ENCODE measurements at places on chromosomes 2 and 18. TPM values are rescaled to one million over a fixed set of nuclear protein-coding genes. Genes with fewer than 3 reads are reported as not detected.

The CRYGD gene
- total RNA-seq = not detected

The CSRNP3 gene
- 1.2 TPM for total RNA-seq

The HNMT gene
- 2.5 TPM for total RNA-seq

The CPLX4 gene
- not detected for total RNA-seq

The MARCO gene
- 0.80 TPM for total RNA-seq

The HMSD gene
- 2.0 TPM for total RNA-seq

The MYL12A gene
- 241 TPM for total RNA-seq

The FBXO15 gene
- total RNA-seq = 0.76 TPM

The ANKRD30B gene
- not detected for total RNA-seq

The SERPINB2 gene
- 139 TPM for total RNA-seq

The TMEM247 gene
- total RNA-seq = not detected

The TANC1 gene
- 23.8 TPM for total RNA-seq

The C2orf69 gene
- 7.7 TPM for total RNA-seq

DNA sequence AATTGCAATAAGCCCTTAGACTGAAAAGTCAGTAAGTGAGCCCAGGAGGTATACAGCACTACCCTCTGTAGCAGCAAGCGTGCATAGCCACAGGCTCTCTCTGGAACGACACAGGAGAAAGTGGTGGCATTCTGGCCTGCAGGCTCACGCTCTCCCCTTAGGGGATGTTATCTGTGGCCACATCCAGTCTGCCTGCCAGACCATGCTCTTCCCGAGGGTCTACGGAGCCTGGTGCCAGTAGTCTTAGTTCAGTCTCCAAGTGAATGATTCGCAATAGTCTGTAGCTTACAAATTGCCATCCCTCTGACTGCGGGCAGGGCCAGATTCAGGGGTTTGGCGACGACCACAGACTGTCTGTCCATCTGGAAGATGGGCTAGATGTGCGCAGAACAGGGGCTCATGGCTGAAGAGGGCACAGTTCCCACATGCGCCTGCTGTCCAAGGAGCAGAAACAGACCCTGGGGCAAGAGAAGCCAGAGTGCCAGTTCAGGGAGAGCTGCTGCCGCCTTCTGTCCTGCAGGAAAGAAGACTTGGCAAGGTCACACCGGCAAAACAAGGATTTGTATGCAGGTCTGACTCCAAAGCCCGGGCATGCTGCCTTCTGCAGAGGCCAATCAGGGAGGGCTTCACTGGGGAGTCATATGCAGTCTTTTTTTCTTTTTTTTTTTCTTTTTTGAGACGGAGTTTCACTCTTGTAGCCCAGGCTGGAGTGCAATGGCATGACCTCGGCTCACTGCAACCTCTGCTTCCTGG is 3.5 kb upstream of the KLF11 start:
- ATAC-seq = no peak

DNA sequence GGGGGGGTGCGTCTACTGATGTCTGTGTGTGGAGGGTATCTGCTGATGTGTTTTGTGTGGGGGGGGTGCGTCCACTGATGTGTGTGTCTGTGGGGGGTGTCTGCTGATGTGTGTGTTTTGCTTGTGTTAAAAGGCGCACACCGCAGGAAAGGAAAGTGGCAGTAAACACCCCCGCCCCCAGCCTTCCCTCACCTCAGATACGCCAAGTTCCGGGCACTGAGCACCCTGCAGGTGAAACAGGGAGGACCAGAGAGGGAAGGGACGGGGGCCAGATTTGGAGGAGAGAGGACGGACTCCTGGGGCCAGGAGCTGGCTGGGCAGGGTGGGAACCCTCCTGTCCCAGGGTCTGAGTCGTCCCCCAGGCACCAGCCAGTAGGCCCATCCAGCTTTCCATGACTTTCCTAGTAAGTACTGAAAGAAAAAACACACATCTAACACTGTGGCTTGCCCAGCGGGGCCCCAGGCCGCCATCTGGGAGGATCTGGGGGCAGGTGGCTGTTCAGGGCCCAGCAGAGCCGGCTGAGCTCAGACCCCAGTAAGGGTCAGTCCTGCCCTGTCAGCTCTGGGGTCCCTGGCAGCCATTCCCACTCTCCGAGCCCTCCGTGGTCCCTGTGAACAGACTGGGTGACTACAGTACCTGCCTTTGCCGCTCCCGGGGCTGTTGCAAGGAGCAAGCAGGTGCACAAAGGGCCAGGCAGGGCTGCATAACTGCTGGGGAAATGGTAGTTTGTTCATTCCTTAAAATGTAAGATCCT is 126.9 kb downstream of the NFATC1 start:
- ATAC-seq = no peak

GRCh38 chr2:174959787-174960186 is 45.4 kb downstream of the CHN1 start:
- ATAC-seq = no peak

DNA sequence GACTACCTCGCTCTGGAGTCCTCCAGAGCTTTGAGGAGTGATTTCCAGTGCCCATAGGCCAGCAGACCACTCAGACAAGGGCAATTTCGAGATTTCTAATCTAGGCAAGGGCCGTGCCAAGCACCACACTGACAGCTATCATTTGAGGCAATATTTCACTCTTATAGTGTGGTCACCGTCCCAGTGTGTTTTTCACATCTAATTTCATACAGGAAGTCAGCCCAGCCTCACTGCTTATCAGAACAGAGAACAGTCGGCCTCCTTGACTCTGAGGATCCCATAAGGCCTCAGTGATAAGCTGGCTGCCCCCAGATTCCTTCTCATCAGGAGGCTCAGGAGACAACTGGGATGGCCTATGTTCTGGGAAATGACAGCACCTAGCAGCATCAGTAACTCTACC is 581 bp downstream of the CAPN14 start:
- no peak for ATAC-seq

- no peak for ATAC-seq
Observed at GRCh38 chr2:19225126-19225525, 133.3 kb downstream of the OSR1 start.

GRCh38 chr2:237600205-237600846 is 9.8 kb upstream of the RAB17 start:
- peak; percentile 40 for ATAC-seq

DNA sequence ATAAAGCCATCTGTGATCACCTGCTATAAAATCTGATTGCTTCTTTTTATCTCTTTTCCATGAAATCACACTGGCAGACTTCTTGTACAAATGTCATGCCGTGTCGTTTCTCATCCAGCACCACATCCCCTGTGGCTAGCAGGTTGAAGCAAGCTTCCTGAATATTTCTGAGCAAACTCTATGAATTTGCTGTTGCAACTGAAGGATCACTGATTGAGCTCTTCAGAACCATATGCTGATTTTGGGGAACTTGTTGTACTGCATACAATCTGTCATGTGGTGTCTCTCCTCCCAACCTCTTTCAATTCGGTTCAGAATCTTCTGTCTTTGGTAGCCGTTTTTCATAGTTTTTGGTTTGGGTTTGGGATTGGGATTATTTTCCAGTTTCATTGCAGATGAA is 57.7 kb upstream of the RBMS1 start:
- ATAC-seq = no peak

GRCh38 chr2:39938035-39938835 is 159.2 kb upstream of the THUMPD2 start:
- no peak for ATAC-seq

GRCh38 chr2:43391878-43392215 is 165.4 kb upstream of the ZFP36L2 start:
- no peak for ATAC-seq

GRCh38 chr2:234725528-234726264 is 226.1 kb upstream of the SH3BP4 start:
- ATAC-seq = no peak

GRCh38 chr2:71456617-71457016 is 3.3 kb downstream of the DYSF start:
- ATAC-seq = no peak

DNA sequence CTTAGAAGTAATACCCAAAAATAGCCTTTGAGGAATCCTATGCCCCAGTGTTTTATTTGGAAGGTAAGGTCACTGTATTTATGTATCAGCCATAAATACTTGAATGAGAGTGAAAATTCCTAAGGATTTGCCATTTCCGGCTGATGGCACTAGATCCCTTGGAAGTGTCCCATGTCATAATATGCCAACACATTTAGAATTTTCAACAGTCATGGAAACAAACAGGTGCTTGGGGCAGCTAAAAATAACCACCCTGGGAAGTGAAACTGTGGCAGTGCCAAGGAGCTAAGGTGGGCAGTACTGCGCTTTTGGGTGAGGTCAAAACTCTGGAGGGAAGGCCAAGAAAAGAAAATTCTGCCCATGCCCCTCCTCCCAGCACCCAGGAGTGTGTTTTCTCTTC is 80.2 kb downstream of the TCF7L1 start:
- no peak for ATAC-seq

DNA sequence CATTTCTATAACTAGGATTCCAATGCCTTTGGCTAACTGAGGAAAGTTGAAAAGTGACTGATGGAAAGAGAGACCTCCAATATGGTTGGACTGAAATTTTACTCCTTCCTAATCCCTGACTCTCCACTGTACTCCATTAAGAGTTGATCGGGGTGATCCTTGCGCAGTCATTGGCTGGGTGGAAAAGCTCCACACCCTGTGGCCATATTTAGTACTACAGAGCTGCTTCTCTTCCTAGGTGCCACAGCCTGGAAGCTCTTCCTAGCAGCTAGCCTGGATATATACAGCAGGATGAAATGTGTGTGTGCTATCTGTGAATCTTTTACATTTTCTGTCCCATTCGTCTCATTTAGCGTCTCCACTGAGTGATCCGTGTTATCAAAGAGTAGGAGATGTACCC is 71.2 kb downstream of the MEP1B start:
- ATAC-seq = peak; percentile 29

- peak; percentile 90 for ATAC-seq
Observed at GRCh38 chr2:84052043-84052442, 407.0 kb downstream of the SUCLG1 start.

GRCh38 chr2:3951131-3951954 is 248.0 kb downstream of the DCDC2C start:
- ATAC-seq = peak; percentile 28

- no peak for ATAC-seq
Observed at GRCh38 chr18:57075716-57076400, 71.0 kb upstream of the BOD1L2 start.

DNA sequence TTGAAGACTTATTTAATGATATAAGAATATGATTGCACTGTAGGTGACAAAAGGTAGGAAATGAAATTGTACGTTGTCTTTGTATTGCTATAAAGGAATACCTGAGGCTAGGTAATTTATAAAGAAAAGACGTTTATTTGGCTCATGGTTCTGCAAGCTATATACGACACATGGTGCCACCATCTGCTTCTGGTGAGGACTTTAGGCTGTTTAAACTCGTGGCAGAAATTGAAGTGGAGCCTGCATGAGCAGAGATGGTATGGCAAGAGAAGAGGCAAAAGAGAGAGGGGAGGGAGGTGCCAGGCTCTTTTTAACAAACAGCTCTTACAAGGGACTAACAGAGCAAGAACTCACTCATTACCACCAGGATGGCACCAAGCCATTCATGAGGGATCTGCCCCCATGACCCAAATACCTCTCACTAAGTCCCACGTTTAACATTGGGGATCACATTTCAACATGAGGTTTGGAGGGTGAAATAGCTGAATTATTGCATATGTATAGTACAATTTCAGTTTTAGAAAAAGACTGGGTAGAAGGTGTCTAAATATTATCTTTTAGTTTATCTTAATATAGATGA is 86.8 kb downstream of the GULP1 start:
- ATAC-seq = no peak

DNA sequence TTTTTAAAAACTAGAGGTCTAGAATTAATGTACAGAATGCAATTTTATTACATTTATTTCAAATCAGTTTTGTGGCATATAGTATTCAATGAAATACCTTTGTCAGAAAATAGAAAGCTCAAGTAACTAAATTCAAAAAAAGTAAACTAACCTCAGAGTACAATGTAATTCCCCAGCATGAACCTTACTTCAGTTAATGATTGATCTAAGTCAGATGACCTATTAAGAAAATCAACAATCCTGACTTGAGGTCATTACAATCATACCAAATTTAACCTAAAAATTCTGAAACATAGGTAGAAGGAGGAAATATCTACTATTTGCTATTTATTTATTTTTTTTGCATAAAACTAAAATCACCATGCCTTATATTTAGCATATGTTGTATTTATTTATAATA is 142.9 kb downstream of the CCDC102B start:
- no peak for ATAC-seq

DNA sequence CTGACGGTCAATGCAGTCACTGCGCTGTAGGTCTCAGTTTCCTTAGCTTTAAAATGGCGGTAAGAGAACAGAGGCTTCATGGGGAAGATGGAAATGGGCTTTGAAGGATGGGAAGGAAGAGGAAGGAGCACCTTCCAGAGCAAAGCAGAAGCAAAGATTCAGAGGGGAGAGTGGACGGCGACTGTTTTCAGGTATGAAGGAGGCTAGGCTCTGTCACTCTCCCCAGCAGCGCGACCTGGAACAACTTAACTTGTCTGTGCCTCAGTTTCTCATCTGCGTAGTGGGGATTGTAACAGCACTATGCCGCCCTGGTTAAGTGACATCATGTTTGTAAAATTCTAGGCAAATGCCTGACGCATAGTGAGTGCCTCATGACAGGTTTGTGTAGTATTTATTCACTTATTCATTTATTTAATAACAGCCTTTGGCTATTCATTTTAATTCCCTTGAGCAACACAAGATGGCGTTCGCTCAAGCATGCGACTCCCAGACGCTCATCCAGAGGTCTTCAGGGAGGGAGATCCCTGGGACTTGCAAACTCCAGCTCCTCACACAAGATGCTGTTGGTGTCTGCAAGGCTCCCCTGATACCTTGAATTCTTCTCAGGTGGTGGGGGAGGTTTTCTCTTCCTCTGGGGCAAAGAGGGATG is 336.3 kb downstream of the DYSF start:
- ATAC-seq = no peak

GRCh38 chr18:35159782-35160181 is 81.1 kb upstream of the ZNF397 start:
- ATAC-seq = no peak

- ATAC-seq = no peak
Observed at GRCh38 chr2:16155366-16155765, 215.0 kb downstream of the MYCN start.

- no peak for ATAC-seq
Observed at GRCh38 chr2:148430101-148430500, 214.4 kb upstream of the EPC2 start.

DNA sequence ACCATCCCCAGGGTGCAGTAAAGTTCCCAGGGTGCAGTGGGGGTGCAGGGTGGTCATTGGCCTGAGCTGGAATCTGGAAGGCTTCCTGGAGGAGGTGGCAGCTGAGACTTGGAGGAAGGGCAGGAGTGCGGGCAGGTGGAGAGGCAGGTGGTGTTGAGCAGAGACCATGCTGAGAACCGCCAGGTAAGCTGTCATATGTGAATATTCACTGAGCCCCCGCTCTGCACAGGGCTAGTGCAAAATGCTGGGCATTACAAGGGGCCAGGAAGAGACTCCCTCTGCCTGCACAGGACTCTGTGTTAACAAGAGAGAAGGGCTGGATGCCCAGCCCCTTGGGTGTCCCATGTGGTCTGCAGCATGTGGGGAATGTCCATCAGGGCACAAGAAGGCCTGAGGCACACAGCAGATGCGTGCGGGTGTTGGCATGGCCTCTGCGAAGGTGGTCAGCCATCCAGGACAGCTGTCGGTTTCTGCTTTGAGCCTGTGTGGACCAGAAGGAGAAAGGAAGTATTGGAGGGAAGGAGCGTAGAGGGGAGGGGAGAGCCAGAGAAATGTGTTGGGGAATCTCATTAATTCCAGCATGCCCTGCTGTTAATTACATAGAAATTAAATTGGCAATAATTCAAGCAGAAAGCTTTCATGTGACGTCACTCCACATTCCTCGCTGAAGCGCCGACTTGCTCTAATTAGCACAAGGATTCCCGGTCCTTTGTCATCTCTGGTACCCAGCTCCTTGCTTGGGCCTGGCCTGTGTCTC is 62.8 kb upstream of the OTOS start:
- ATAC-seq = no peak

Measured in esophagus mucosa (tissue), 1 donor.